CD8-positive, alpha-beta memory T cell (primary cell): ENCODE measurements at places on chromosomes 11 and 22.

GRCh38 chr11:103499710-103500340 lies 390.6 kb downstream of the DYNC2H1 start:
- DNase-seq: no peak

DNA sequence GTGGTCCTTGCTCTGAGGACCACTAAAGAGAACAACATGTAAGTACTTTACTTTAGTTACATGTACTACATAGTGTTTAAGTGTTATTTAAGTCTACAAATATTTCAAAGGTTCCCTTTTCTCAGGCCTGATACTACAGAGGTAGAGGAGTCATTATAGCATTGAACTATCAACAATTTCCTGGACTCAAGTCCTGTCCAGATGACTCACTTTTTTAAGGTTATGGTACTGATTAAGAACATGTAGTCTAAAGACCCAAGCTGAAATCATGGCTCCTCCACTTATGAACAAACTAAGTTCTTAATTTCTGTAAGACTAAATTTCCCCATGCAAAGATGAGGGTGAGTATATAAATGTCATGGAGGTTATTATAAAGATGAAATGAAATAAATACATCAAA lies 74.7 kb downstream of the NARS2 start:
- no peak for DNase-seq

DNA sequence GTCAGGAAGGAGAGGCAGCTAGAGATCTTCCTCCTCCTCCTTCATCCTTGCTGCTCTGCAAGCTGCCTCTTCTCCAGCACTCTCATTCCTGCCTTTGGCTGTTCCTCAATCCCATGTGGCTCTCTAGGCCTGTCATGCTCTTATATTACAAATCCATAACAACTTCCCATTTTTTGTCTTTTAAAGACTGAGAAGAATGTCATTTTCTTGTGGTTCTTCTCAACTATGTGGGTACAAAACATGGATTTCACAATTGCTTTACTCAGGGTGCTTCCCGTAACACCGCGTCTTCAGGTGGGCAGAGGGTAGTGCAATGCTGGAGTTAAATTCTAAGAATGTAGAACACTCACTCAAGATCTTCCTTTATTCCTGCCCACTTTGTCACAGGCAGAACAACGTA lies 6.8 kb upstream of the CAT start:
- no peak for DNase-seq

GRCh38 chr11:43941257-43941994 lies 1.0 kb upstream of the C11orf96 start:
- no peak for DNase-seq

- no peak for DNase-seq
Measured at GRCh38 chr22:20256027-20256426, 12.1 kb downstream of the RTN4R start.
